ENCODE measurements at places on chromosomes 6 and 20.

DNA sequence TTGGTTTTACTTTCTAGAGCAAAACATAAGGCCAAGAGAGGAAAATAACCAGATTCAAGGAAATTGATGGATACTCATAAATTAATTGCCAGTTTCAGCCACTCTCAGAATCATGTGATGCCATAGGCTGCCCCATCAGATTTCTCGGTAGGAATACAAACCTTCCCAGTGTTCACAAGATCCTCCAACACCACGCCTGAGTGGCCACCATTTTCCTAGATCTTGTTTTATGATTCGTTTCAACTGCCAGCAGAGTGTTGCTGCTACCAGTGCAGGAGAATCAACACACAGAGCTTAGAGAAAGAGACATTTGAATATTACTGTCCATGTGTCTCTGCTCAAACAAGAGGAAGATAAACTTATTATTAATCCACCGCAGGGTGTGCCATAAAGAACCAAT, 434.2 kb upstream of the CDH4 start:
- no peak for DNase-seq

- DNase-seq, result no peak
Observed at GRCh38 chr20:9075264-9076095, 6.6 kb downstream of the PLCB4 start.

- DNase-seq, result peak; percentile 72
Observed at GRCh38 chr6:13813621-13814175, 659 bp downstream of the MCUR1 start.

GRCh38 chr20:46683668-46683938, 5.6 kb downstream of the TP53RK start:
- no peak for DNase-seq
